ENCODE measurements at places on chromosomes 2 and 18.

DNA sequence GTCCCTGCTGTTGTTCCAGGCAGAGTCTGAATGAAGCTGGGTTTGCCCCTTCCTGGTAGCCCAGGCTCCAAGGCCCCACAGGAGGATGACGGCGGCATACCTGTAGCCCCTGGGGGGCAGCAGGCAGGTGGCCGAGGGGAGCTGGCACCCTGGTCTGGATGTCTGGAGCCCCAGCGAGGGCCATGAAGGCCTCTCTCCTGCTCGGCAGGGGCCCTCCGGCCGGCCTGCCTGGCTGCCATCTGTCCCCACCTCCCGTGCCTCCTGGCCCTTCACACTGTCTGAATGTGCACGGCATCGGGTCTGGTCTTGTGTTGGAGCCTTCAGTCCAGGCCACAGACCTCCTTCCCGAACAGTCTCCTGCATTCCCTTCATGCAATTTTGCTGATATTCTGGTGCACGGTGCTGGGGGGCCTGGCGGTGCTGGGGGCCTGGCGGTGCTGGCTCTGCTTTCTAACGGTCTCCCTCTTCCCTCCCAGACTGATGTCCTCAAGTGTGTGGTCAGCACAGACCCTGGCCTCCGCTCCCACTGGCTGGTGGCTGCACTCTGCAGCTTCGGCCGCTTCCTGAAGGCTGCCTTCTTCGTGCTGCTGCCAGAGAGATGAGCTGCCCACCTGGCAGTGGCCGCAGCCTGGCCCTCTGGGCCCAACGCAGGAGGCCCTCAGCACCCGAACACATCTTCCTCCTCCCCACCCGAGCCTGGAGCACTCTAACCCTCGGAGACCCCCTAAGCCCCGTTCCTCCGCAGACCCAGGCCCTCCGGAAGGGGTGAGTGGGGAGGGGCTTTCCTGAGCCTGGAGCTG is 13.5 kb downstream of the BOK start:
- DNase-seq = no peak

- no peak for DNase-seq
Observed at GRCh38 chr2:160968183-160968582, 192.0 kb upstream of the TANK start.

DNA sequence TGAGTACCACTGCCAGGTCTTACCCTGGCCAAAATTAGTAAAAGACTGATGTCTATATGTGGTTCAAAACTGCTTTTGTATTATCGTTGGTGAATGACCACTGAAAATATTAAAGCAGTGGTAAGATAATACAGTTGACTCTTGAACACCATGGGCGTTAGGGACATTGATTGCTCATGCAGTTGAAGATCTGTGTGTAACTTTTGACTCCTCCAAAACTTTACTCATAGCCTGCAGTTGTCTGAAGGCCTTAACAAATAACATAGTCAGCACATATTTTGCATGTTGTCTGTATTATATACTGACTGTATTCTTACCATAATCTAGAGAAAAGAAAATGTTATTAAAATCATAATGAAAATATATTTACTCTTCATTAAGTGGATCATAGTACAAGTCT is 5.8 kb upstream of the ANKRD12 start:
- no peak for DNase-seq

- DNase-seq = no peak
Observed at GRCh38 chr18:40431071-40431985, 1523.7 kb upstream of the PIK3C3 start.

GRCh38 chr2:110805894-110806452 is 73.6 kb downstream of the ACOXL start:
- no peak for DNase-seq

- DNase-seq = no peak
Observed at GRCh38 chr2:104755026-104755878, 98.7 kb upstream of the POU3F3 start.

DNA sequence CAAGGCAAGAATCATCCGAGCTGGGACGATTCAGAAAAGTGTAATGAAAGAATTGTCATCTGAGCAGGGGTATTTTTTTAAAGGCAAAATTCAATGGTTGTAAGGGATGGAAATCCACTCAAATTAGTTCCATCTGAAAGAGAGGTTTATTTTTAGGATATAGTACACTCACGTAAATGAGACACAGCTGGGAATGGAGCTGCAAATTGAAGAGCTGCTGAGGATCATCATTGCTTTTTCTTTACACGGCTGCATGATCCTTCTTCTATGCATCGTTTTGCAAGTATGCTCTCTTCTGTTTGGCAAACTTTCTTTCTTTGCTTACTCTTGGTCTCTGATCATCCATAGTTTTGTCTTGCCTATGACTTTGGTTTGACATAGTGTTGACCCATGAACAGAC is 27.4 kb upstream of the CUL3 start:
- no peak for DNase-seq

DNA sequence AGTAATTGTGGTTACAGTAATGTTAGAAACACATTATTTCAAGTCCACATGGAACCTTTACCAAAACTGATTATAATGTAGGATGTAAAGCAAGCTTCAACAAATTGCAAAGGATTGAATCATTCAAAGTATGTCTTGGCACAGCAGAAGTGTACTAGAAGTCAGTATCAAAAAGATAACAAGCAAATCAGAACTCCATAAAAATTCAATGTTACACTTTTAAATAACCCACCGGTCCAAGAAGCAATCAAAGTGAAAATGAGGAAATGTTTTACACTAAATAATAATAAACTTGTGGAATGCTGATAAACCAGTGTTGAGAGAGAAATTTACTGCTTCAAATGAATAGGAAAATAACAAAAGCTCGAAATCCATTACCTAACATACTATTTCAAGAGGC is 47.7 kb downstream of the TTC21B start:
- DNase-seq = no peak

- DNase-seq = no peak
Observed at GRCh38 chr2:70663411-70663810, 104.6 kb downstream of the ADD2 start.

DNA sequence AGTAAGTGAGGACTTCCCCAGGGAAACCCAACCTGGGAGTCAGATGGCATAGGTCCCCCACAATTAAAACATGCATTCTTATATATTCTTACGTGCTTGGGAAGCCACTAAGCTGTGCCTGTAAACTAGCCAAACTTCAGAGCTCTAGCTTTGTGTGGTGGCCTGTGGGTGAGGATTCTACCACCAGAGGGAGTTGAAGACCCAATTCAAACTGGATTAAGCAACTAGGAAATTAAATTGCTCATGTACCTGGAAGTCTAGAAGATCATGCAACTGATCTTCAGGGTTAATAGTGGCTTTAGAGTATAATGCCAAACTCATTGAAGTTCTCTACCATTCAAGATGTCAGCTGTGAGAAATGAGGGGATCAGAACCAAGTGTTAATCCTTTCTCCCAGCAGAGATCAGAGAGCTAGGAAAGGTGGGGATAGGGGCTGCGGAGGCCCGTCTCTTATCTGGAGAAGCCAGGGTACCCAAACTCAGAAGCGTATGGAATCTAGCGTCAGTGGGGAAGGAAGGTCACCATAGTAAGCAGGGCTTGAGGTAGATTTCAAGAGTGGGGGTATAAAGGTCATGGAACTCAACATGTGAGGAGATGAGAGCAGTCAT is 53.2 kb upstream of the CCDC85A start:
- DNase-seq = no peak

DNA sequence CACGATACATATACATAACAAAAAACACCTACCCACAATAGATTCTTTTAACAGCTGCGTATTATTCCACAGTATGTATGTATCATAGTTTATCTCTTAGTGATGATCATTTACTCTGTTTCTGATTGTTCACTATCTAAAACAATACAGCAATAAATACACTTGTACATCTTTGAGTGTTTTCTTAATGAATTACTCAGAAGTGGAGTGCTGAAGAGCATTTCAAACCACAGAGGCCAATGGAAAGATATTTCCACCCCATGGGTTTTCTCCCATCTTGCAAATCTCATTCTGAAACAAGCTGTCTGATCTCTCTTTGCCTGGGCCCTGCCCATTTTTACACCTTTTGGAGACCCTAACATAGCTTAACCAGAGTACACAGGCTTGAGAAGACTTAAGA is 113.8 kb upstream of the KLF7 start:
- DNase-seq = no peak

DNA sequence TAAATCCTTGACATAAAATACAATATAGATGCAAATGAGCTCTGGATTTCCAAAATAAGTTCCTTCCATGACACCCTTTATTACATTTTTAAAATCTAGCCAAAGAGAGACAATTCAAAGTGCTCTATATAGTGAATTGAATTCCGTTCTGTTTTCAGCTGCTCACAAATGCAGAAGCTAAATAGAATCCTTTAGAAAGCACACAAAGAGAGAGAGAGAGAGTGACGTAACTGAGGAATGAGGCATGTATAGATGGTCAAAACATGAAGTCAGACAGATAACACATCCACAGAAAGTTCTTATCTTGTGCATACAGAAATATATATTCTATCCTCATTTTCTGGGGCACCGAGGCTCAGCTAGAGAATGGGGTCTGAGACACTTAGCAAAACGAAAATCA is 344.7 kb upstream of the NETO1 start:
- DNase-seq = no peak

DNA sequence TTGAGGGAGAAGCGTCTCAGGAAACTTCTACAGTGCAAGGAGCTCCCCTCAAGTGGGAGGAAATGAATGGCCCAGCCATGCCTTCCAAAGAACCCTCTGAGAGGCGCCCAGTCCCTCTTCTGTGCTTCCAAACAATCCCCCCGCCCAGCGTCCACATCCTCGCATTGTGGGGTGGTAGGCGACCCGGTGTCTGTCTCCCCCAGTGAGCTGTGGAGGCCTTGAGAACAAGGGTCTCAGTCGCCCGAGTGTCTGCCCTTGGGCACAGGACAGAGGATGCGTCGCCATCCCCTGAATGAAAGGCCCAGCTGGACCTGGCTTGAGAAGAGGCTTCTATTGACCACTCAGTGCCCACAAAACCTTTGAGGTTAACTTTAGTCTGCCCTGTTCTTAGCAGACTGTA is 29.7 kb downstream of the INPP5D start:
- no peak for DNase-seq
